ENCODE measurements at places on chromosomes 1 and 21.

DNA sequence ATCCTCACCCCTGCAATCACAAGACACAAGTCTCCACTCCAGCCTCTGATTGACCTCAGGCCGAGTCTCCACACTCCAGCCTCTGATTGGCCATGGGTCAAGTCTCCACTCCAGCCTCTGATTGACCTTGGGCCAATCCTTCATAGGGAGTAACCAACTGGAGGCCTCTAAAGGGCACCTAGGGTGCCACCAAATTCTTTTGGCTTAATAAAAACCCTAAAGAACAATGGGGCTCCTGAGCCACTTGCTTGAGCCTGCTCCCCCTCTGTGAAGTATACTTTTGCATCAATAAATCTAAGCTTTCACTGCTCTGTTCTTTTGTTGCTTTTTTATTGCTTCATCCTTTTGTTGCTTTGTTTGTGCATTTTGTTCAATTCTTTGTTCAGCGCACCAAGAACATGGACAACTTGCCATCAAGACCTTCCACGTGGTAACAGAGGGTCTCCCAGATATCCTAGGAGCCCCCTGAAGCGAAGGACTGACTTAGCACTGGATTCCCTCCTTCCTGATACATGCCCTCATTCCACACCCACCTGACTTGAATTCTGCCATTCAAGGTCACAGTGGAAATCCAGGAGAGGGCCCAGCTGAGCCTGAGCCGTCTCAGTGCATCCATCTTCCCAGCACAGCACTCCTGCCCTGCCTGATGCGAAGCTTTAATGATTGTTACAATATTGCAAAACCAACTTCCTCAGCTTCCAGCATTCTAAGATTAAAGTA, 152.9 kb downstream of the NPHP4 start:
- DNase-seq = no peak

DNA sequence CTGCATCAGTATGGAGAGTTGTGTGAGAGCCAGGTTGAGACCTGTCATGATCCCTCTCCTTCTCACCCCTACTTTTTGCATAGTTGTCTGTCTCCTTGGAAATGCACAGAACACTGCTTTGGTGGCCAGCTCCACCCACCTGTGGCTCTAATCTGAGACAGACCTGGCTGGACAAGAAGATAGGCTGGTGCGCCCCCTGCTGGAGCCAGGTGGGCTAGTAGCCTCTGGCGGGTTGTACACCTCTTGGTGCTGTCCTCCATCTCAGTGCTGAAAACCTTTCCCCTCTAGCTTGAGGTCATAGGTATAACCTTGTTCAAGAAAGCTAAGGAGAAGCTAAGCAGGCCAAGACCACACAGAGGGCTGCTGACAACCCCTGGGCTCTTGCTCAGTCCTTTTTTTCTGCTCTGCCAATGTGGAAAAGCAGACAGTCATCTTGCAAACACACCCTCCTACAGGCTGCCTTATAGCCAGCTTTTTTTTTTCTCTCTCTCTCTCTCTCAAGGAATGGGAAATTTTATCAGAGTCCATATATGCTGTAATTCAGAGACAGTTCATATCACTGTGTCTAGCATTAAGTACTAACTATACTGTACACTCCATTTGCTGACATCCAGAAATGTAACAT, 58.8 kb upstream of the SPATA6 start:
- peak; percentile 67 for DNase-seq

DNA sequence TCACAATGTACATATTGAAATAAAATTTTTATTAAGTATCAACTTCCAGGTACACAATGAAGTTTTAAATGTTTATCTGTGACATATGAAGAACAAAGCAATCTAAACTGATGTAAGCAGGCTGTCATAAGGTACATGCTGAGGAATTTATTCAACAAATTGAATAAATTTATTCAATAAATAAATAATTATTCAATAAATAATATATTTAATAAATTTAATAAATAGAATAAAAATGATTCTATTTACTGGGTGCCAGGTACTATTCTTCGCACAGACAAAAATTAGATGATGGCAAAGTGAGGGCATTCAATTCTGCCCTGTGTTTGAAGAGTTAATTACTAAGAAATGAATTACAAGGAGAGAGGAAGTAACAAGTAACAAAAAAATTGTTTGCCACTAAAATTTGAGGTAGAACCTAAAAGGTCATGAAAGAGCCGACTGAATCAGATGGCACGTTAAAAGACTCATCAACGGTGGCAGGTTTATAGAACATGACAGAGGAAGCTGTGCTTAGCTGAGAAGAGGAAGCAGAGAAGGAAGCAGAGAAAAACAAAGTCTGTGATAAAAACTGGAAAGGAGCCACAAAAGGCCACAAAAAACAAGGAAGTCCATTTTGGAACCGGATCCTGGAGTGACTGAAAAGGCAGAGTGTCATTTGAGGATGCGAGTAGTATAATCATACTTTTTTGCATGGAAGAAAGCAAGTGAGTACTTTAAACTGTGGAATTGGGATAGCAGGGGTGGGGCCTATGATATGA, 2.2 kb upstream of the USP24 start:
- peak; percentile 83 for DNase-seq

- DNase-seq = peak; percentile 45
Measured at GRCh38 chr1:155130272-155131006, 2.8 kb downstream of the EFNA1 start.

- no peak for DNase-seq
Measured at GRCh38 chr1:184041731-184042130, 4.2 kb upstream of the COLGALT2 start.

DNA sequence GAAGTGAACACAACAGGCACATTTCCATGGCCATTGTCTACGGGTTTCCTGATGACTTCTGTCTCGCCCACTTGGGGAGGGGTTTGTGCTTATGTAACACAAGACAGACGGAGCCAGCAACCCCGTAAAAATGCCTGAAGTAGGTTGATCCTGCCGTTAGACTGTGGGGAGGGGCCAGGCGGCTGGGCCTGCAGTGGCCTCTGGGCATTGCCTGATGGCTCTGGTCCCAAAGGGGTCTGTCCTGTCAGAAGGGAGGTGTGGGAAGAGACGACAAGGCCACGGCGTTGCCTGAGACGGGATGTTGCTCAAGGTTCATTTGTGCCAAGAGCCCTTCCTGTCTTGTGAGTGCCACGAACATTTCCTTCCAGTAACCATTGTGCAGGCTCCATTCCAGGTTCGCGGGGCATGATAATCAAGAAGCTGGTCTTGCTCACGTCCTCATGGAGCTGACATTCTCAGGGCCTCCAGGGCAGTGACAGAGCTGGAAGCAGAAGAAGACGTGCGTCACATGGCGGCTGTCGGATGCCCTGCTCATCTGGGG, 44.7 kb downstream of the ABCG1 start:
- DNase-seq = peak; percentile 63

GRCh38 chr1:90000934-90001676, 6.2 kb downstream of the ZNF326 start:
- DNase-seq = peak; percentile 44

- peak; percentile 55 for DNase-seq
Measured at GRCh38 chr1:155050560-155051341, at the start of gene ADAM15. Gene ADAM15, plus strand, starts transcription at chr1:155051316. Its CDS starts 71 bp downstream, at chr1:155051387.

GRCh38 chr1:244837597-244838258, 2.3 kb downstream of the COX20 start:
- DNase-seq = no peak

DNA sequence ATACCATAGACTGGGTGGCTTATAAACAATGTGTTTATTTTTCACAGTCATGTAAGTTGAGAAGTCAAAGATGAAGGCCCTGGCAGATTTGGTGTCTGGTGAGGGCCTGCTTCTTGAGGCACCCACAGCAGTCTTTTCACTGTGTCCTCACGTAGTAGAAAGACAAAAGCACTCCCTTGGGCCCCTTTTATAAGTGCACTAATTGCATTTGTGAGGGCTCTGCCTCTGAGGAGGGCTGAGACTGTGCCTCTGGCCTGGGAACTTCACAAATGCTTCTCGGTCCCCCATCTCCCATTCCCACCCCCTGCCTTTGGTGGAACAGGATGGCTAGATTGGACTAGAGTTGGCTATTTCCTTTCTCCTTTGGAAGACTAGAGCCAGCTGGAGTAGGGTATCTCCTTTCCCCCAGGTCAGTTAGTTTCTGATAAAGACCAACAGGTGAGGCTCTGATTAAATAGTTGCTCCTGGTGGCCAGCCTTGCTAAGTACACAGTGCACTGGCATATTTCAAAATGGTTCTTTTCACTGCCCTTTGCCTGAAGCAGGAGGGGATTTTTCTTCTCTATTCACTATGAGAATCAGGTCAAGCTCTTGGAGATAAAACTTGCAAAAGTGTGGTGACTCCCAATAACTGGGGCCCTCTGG, 82.9 kb downstream of the PLPPR4 start:
- DNase-seq = no peak

GRCh38 chr1:186899577-186899976, 70.8 kb downstream of the PLA2G4A start:
- DNase-seq = no peak

DNA sequence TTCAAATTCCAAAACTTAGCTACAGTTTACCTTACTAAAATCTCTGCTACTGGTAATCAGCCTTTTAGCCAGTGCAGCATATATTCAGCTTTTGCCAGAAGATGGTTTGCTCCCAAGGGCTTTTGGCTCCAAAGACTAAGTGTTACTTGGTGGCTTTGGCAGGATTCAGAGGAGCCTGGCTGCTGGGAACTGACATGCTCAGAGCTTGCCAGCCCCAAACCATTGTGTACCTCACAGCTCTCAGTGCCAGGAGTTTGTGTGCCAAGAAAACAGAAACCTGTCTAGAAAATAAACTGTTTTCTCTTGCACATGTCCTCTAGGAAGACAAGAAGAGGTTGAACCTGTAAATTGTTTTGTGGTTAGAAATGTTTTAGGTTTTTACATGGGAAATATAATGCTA, 315.9 kb downstream of the ST6GALNAC3 start:
- DNase-seq = no peak

DNA sequence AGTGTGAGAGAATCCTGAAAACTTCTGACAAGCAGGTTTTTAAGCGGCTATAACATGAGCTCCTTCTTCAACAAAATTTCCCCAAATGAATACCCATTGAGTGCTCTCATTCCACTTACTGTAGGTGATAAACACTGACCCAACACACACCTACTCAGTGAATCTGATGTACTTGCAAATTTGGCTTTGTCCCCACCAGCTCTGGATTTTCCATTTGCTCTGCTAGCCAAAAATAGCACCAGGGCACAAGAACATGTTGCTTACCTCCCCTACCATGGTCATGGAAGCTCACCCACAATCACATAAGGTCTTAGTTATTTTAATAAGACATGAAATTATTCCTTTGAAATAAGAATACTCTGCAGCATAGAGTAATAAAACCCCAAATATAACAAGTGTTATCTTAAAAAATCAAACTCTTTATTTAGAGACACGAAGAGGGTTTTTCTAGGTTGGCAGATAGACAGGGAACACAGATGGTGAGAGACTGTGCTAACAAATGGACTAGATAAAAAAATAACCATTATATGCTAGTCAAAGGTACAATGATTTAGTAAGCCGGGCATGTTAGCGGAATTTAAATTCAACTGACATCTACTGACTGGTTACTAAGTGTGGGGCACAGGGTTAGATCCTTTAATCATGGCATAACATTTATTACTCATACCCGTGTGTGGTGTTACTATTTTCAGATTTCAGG, 291.9 kb downstream of the KCNH1 start:
- DNase-seq = no peak

DNA sequence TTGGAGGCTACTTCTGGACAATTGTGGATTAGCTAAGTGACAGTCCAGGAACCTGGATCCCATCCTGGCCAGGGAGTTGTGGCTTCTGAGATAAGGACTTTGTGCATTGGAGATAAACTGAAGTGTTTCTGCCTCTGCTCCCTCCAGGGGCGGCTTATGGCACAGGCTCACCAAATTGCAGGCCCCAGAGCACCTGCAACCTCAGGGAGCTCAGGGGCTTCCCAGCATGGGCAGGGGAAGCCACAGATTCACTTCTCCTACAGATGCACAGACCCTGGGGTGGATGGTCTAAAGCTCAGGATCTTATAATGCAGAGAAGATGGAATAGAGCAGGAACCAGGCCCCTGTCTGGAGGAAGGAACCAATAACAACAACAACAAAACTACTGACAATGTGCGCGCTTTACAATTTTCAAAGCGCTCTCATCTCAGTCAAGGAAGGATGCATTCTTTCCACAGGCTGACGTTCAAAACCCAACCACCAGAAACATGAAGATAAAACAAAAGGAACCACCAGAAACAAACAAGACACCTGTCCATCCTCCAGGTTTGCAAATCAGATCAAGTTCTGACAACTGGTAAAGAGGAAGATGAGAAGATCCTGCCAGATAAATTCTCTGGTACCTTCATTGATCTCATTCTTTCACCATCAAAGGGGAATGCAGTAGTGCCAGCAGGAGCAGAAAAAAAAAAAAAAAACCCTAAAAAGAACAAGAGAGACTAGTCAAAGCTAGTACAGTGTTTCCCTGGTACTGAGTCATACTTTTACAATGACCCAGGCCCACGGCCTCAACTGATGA, 121.0 kb upstream of the IRF2BP2 start:
- no peak for DNase-seq

DNA sequence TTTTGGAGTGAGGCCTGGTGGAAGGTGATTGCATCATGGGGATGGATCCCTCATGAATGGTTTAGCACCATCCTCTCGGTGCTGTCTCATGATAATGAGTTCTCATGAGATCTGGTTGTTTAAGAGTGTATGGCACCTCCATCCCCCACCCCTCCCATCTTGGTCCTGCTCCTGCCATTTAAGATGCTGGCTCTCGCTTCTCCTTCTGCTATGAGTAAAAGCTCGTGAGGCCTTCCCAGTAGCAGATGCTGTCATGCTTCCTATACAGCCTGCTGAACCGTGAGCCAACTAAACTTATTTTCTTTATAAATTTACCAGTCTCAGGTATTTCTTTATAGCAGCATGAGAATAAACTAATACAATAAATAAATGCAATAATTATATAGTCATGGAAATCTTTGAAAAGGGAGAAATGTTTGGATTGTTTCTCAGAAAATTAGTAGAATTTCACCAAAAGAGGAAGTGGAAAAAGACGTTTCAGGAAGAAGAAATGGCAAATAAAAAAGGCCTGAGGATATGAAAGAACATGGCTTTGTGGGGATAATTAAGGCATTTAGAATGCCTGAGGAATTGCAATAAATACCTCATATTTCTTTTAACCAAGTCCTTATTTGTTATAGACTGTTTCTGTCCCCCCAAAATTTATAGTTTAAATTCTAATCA, 451.2 kb upstream of the ADGRL4 start:
- DNase-seq = no peak

DNA sequence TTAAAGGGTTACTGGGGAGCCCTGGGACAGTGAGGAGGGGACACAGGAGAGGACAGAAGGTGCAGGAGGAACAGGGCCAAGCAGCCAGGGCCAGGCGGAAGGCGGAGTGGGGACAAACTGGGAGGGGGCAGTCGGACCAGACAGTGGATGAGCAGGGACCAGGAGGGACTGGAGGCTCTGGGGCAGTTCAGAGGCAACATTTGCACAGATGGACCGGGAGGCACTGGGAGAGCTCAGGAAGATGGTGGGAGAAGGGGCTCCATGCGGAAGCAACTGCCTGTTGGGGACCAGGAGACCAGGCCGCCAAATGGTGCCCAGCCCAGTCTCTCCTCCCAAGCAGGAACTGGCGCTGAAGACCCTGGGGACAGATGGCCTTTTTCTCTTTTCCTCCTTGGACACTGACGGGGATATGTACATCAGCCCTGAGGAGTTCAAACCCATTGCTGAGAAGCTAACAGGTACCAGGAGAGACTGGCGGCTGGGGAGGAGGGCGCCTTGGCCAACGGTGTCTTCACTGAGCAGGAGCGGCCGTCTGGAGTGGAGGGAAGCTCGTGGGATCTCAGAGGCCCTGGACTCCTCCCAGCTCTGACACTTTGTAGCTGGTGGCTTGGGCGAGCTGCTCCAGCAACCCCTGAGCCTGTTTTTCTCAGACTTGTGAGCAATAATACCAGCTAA, 847 bp downstream of the SELENON start:
- DNase-seq = no peak
